ENCODE measurements at places on chromosomes 2 and 18.
A peak's percentile ranks its signal among the peaks of the same experiment; 100 is the strongest.

GRCh38 chr2:218998414-218999002 is 5.3 kb upstream of the CRYBA2 start:
- DNase-seq = no peak

DNA sequence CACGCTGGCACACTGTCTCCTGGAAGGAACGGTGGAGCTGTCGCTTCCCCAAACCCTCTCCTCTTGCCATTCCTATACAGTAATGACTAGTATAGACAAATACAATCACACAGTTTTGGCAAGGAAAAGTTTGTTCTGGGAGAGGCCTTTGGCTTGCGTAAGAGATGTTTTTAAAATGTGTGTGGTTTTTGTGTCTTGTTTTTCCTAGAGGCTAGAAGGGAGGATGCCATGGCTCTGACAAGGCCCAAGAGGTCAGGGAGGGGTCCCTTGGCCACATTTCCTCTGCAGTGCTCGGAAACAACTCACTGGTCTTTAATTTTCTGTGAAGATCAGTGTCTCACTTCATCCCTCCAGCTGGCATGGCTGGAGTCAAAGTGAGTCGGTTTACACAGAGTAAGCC is 195.9 kb downstream of the SH3RF3 start:
- no peak for DNase-seq

- no peak for DNase-seq
Measured at GRCh38 chr18:10141559-10141958, 227.7 kb downstream of the VAPA start.

DNA sequence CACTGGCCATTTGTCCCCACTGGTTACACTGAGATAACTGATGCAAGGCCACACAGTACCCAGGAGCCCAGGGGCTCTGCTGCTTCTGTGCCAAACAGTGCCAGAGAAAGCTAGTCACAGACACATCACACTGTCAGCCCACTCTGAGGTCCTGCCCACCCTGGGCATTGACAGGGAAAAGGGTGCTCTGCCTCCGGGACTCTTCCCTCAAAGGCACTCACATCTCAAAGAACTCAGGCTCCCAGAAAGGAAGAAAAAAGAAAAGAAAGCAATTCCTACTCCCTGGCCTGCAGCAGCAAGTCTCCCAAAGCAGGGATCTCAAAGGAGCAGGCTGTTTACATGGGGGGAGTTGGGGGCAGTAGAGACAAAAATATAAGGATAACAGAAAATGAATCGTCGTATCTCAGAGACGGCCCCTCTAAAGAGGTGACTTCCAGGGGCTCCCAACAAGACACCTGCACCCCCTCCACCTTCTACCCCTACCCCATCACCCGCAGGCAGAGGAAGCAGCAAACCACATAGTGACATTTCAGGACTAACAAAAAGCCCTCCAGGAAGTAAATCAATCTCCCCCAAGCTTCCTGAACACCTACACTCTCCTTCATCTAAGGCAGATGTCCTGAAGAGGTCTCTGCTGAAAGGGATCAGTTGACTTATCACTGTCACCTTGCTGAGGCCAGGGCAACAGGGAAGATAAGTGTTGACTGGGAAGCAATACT is 247.6 kb downstream of the TNS1 start:
- DNase-seq = no peak

DNA sequence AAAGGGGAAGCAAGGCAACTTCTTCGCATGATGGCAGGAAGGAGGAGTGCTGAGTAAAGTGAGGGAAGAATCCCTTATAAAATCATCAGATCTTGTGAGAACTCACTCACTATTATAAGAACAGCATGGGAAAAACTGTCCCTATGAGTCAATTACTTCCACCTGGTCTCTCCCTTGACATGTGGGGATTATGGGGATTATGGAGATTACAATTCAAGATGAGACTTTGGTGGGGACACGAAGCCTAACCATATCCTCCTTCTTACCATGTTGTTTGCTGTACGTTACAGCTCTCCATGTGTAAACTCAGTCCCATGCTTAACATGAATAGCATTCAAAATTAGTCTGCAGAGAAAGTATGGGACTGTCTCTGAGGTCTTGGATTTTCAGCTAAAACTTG is 1096.8 kb upstream of the ACVR2A start:
- no peak for DNase-seq

GRCh38 chr2:241009601-241010530 is 11.4 kb downstream of the SNED1 start:
- DNase-seq = peak; percentile 65

DNA sequence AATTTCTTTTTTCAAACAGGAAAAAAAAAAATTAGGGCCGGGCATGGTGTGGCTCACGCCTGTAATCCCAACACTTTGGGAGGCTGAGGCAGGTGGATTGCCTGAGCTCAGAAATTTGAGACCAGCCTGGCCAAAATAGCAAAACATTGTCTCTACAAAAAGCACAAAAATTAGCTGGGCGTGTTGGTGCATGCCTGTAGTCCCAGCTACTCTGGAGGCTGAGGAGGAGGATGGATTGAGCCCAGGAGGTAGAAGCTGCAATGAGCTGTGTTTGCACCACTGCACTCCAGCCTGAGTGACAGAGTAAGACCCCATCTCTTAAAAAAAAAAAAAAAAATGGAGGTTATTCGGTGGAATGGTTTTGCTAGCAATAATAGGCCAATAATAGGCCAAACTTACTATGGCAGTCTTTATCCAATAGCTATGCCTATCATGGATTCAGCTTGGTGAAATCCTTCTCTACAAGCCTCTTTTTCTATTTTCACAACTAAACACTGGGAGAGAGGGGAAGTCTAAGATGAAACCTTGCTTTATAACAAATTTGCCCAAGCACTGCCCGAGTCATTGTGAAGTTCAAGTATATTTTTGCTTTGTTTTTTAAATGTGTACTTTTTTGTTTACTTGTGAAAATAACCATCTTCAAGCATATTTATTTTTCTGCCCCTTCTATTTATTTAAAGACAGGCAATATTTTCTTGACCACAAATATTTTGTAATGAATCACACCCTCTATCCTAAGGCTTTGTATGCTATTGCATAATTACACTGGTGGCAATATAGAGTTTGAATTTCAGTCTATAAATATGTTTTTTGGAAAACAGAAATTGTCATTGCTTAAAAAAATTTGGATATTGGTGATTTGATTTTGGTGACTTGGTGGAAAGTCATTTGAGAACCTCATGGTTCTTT is 20.0 kb upstream of the KYNU start:
- no peak for DNase-seq

DNA sequence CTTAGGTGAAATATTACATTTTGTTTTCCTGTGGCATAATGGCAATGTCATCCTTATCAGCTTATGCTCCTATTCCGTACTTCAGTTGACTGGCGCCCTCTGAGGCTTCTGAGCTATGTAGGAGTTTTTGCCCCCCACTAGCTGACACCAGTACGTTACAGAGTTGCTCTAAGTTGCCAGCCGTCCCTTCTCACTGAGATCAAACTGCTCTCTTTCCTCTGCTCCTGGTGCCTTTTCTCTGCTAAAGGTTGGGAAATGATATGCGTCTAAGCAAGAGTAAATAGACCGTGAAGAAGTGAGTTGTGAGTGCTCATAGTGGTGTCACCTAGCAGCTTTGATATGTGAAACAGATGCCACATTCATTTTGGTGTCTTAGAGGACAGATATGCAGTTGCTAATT is 99.2 kb downstream of the RAPGEF4 start:
- no peak for DNase-seq

All from activated T-cell treated with anti-CD3 and anti-CD28 coated beads, Interleukin-2, amount 50 U/mL, for 24 hours (primary cell).